ENCODE measurements at places on chromosomes 2 and 18.

GRCh38 chr2:232129483-232129882 is 168.0 kb downstream of the DIS3L2 start:
- no peak for DNase-seq

DNA sequence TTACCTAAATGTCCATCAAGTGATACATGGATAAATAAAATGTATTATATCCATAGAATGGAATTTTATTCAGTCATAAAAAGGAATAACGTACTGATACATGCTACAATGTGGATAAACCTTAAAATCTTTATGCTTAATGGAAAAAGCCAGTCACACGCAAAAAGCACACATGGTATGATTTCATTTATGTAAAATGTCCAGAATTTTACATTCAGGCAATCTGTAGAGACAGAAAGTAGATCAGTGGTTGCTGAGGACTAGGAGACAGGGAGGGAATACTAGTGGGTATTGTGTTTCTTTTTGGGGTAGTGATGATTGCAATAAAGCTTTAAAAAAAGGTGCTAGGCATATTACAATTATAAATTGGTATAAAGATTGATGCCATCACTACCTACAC is 30.7 kb upstream of the CD302 start:
- DNase-seq, result no peak

- no peak for DNase-seq
These were observed 35.3 kb upstream of the ANKRD44 start for GRCh38 chr2:197345846-197346370.

- DNase-seq, result no peak
These were observed 42.5 kb downstream of the DCDC2C start for GRCh38 chr2:3745920-3746319.

DNA sequence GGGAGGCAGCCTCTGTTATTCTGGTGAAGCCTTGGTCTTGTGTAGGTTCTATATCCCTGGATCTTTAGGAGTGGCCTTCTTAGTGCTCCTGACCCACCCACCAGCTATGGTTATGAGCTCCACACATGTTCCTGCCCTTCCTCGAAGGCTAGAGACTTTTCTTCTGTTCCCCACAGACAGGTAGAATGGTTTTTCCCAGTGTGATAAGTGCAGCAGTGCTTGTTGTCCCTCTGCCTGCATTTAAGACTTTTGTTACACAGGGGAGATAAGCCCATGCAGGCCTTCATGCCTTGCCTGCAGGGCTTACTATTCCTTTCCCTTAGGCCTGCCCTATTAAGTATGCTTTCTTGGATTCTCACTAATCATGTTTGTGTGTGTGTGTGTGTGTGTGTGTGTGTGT is 48.4 kb upstream of the DSC1 start:
- no peak for DNase-seq

- no peak for DNase-seq
These were observed 41.8 kb upstream of the ASPRV1 start for GRCh38 chr2:70003093-70003830.

GRCh38 chr18:43830947-43831346 is 553.7 kb upstream of the SYT4 start:
- no peak for DNase-seq

- no peak for DNase-seq
These were observed 87.9 kb upstream of the KCNH7 start for GRCh38 chr2:162926501-162926900.

DNA sequence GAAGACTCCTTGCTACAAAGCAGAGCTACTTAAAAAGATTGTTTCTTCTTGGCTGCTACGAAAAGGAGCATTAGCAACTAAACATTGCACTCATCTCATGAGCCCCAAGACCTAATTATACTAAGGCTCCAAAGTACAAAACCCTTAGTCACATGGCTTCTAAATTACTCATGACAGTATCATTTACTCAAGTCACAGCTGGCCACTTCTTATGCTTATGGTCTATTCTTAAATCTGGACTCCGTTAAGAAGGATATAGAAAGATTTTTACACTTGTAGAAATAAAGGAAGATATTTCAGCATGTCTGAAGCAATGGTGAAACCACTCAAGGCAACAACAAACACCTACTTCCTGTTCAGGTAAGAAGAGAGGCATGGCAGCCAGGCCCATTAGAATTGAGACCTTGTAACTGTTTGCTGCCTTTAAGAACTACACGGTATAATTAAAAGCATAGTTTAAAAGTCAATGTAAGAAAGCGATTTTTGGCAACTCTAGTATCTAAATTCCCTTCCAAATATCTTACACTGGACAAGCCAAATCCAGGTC is 12.7 kb downstream of the ANKRD44 start:
- no peak for DNase-seq

DNA sequence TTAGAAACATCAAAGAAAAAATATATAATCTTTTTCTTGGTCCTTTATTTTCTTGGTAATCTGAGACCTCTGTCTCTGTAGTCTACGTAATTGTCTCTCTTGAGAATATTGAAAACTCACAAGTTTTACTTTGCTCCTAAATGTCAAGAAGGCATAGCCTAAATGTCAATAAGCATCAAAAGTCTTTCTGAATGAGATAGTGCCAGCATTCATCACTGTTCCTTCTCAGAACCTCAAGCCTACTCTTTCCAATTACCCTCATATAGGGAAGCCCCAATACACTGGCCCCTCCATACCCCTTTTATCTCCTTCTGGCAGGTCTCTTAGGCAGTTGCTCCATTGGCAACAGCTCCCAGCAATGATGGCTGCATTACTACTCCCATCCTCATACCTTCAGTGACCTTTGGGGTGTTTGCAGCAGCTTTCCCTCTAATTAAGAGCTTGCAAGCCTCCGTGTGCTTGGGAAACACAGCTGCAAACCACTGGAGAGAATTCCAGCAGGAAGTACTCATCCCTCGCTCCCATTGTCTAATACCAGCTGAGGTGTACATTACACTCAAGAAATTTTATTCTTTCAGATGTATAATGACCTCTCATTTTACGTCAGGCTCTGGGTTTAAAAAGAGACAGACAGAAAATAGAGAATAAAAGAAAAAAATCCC is 95.8 kb downstream of the KYNU start:
- DNase-seq, result no peak

- no peak for DNase-seq
These were observed 9.1 kb upstream of the ATG16L1 start for GRCh38 chr2:233242231-233242927.

GRCh38 chr2:16824472-16824871 is 158.8 kb upstream of the CYRIA start:
- DNase-seq, result no peak

DNA sequence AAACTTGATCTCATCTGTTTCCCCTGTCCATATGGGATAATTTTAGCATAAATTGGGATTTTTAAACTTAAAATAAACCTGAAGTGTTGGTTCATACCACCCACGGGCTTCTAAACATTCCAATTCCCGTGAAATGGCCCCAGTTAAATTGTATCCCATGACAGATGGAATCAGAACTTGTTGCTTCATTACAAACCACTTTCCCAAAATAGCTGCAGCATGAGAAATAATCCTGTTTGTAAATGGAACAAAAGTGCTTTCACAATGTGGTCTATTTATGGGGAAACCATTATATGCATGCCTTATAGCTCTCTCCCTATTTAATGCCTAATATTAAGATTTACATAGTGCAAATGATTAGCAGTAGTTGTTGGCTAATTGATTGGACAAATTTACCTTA is 15.9 kb downstream of the SCG2 start:
- DNase-seq, result no peak

- DNase-seq, result no peak
These were observed 199.7 kb downstream of the MYO3B start for GRCh38 chr2:170377500-170378207.

GRCh38 chr2:46200100-46200690 is 97.0 kb upstream of the EPAS1 start:
- DNase-seq, result no peak

- DNase-seq, result no peak
These were observed 138.9 kb downstream of the PXDN start for GRCh38 chr2:1605102-1606045.

DNA sequence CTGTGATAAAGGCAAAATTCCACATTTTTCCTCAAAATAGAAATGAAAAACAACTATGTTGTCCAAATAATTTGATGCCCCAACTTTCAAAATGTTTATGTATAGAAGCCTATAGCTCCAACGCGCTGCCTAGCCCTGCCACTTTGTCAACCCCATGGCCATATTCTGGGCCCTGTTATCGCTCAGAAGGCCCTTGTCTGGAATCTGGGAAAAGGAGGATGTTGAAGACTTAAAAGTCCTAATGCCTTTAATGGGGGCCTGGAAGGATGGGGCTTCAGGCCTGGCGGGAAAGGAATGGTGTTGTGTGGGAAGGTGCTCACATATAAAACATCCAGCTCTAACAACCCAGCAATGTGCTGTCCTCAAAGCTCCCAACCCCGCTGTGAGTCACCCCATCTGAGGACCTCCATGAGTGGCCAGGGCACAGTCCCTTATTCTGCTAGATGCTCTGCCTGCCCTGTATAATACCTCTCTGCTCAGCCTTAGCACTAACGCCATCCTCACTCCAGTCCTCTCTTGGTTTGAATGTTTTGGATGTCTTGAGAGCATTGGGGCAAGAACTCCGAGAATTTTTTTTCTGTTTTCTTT is 86.0 kb downstream of the ACSL3 start:
- no peak for DNase-seq

- peak; percentile 16 for DNase-seq
These were observed 27.0 kb downstream of the GAD1 start for GRCh38 chr2:170843656-170844055.

DNA sequence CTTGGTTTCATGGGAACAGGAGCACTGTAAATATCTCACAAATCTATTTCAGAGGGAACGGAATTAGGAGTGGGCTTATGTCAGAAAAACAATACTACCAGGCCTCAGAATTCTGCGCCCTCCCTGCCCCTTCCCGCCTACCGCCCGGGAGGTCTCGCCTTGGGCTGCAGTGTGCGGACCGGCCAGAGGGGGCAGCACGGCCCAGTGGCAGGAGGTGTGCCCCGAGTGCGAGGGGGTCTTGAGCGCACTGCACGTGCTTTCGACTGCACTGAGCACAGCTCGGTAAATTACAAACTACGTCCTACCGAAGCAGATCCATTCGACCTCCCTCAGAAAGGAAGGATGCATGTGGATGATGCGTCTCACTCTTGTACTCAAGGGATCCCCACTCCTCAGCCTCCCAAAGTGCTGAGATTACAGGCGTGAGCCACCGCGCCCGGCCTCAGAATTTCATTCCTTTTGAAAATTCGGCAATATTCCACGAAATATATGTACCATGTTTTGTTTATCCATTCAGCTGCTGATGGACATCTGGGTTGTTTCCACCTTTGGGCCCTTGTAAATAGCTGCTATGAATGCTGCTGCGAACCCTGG is 297.0 kb downstream of the BCL2 start:
- peak; percentile 41 for DNase-seq

DNA sequence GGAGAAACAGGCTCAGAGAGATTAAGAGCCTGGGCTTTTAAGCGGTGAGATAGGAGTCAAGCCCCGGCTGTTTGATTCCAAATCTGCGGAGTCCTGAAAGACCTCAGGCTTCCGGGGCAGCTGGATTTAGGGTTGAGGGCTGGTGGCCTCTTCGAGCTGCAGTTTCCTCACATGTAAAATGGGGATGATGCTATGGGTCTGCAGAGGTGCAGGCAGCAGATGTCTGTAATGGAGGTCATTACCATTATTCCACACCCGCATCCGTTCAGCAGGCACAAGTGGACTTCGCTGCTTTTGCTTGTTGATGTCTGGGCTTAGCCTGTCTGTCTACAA is 175.6 kb upstream of the HS6ST1 start:
- DNase-seq, result no peak

DNA sequence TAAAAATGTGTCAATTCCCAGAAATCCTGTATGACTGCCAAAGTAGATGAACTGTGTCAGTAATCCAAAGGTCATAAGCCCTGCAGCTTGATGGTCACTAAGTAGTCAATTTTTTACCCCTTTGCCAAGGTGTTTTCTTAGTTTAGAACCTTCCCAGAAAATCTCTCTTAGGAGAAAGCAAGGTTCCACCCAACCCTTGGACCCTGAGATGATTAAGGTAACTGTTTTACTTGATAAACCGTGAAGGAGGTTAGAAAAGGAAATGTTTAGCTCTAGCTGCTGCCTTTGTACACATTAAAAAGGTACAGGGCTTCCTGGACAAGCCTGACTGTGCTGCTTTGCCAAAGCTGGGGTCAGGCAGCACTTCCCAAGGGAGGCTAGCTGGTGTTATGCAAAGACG is 24.4 kb upstream of the LRP2 start:
- no peak for DNase-seq

GRCh38 chr2:237432484-237433092 is 18.6 kb upstream of the COL6A3 start:
- peak; percentile 90 for DNase-seq

DNA sequence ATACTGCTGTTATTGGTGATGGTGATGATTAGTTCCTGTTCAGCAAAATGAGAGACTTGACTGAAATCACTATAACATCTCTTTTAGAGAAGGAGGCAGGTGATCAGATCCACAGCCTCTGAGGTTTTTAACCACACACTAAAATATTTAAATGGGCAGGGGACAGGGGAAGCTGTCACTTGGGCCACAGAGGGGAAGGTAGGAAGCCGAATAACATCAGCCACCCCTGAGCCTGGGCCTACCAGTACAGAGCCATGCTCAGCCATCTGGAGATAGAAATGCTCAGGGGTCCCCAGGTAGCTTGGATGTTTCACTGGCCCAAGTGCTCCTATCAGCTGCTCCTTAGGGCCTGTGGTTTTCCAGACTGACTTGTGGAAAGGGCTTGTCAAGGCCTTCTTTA is 122.3 kb downstream of the MRO start:
- DNase-seq, result no peak

DNA sequence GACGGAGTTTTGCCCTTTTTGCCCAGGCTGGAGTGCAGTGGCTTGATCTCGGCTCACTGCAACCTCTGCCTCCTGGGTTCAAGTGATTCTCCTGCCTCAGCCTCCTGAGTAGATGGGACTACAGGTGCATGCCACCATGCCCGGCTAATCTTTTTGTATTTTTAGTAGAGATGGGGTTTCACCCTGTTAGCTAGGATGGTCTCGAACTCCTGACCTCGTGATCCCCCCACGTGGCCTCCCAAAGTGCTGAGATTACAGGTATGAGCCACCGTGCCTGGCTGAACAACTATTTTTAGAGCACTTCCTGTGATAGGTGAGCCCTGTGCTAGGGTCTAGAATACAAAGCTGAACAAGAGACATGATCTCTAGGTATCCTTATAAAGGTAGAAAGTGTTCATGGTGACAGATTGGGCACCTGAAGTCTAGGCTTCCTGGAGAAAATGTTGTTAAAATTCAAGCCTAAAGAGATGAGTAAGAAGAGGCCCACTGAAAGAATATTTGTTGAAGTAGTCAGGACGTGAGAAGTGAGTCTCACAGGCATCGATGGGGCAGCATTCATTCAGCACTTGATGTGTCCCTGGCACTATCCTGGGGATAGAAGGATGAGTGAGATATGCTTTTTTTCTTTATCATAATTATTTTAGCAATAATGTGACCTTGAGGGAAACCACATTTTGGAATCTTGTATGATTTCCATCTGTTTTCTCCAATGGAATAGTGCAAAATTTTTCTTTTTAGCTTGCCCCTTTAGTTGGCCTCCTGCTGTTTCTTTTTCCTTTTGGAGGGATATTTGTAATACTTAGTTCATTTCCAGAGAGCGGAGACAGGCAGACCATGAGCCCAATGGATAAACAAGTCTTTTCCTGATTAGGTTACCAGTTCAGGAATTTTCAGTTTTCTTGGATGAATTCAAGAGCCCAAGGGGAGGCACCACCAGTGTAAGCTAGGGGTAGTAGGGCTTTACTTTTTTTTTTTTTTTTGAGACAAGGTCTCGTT is 5.1 kb downstream of the ZNF236 start:
- no peak for DNase-seq

- no peak for DNase-seq
These were observed 98.1 kb downstream of the MYO3B start for GRCh38 chr2:170276056-170276455.

GRCh38 chr2:190841707-190842505 is 38.7 kb upstream of the GLS start:
- no peak for DNase-seq

GRCh38 chr2:135826544-135826943 is 10.4 kb downstream of the LCT start:
- no peak for DNase-seq

Data from activated naive CD8-positive, alpha-beta T cell treated with anti-CD3 and anti-CD28 coated beads, Interleukin-2, amount 50 U/mL, for 24 hours (primary cell).